Activated CD8-positive, alpha-beta T cell treated with anti-CD3 and anti-CD28 coated beads for 36 hours (primary cell): ENCODE measurements at places on chromosomes 4 and X. TPM values are rescaled to one million over a fixed set of nuclear protein-coding genes. Genes with fewer than 3 reads are reported as not detected.

DNA sequence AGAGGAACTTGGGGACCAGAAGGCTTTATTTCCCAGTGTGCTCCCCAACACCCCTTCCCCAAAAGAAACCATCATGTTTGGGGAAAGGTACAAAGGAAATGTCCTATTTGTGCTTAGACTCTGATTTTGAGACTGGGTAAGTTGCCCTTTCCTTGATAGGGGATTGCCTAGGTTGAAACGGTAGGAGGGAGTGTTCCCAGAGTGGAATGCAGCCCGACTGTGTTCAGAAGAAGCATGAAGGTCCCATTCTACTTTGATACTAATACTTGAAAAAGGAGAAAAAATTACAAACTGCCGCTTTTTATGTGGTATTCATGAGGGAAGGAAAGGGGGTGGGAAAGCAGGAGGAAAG is 32.4 kb upstream of the TMEM131L start:
- no peak for DNase-seq
- H3K4me3 ChIP-seq, result peak overlapping the region; percentile 80
- no peaks in the 10 kb centered on the region for H3K36me3 ChIP-seq
- H3K4me1 ChIP-seq, result peaks cover 72% of the 10 kb centered on the region
- peak overlapping the region; percentile 97 for H3K27ac ChIP-seq

The GAGE12H gene
- total RNA-seq, result not detected

GRCh38 chr4:30945586-30945985 is 225.4 kb downstream of the PCDH7 start:
- no peaks in the 10 kb centered on the region for H3K27me3 ChIP-seq
- no peak overlapping the region for H3K4me3 ChIP-seq
- H3K4me1 ChIP-seq, result no peaks in the 10 kb centered on the region
- H3K36me3 ChIP-seq, result no peaks in the 10 kb centered on the region

DNA sequence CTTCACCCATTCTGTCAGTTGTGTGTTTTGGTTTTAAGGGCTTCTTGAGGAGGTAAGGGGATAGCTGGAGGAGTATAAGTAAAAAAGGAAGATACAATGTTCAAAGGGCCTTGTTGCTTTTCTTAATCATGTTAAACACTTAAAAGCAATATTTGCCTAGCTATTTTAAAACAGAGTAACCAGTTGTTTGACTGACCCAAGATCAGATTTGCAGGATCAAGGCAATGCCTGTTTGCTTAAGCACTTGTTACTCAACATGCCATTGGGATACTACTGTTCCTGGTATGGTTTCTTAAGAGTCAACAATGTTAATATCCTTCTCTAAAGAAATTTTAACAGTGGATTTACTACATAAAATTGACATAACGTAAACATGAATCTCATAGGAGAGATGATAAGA is 2.6 kb downstream of the DCLK2 start:
- H3K27ac ChIP-seq, result no peak overlapping the region
- peaks cover 41% of the 10 kb centered on the region for H3K27me3 ChIP-seq
- H3K36me3 ChIP-seq, result no peaks in the 10 kb centered on the region
- DNase-seq, result no peak
- no peak overlapping the region for H3K4me3 ChIP-seq

- no peak overlapping the region for H3K27ac ChIP-seq
- H3K4me1 ChIP-seq, result peaks cover 2% of the 10 kb centered on the region
Measured at GRCh38 chr4:176031922-176032321, 33.7 kb upstream of the WDR17 start.

DNA sequence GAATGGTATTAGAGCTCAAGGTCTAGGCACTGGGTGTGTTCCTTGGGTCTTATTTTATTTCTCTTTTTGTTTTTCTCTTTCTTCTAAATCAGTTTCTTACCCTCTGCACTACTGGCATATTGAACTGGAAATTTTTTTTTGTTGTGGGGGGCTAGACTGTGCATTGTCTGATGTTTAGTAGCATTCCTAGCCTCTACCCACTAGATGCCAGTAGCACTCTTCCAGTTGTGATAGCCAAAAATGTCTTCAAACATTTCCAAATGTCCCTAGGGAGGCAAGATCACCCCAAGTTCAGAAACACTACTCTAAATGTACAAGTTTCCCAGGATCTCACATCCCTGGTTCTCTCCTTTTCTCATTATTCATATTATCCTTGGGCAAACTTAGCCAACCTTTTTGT is 69.8 kb upstream of the AMOT start:
- no peaks in the 10 kb centered on the region for H3K4me1 ChIP-seq
- H3K27me3 ChIP-seq, result no peaks in the 10 kb centered on the region
- H3K36me3 ChIP-seq, result no peaks in the 10 kb centered on the region

- no peak overlapping the region for H3K4me3 ChIP-seq
- DNase-seq, result no peak
- H3K4me1 ChIP-seq, result no peaks in the 10 kb centered on the region
- no peaks in the 10 kb centered on the region for H3K36me3 ChIP-seq
Measured at GRCh38 chr4:75997081-75997480, 6.3 kb upstream of the SDAD1 start.

DNA sequence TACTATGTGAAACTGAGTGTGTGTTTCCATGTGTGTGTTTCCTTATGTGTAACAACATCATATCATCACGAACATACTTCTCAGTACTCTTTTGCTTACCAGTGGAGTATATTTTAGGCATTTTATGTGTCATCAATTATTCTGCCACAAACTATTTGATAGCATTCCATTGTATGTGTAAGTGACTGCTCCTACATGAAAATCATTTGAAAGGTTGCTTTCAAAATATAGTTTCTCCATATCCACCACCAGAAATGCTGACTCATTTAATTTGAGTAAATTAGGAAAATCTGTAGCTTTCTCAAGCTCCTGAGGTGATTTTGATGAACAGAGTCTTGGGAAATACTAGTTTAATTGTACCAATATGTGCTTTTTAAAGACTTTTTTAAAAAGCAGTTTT is 376.2 kb downstream of the PCDH18 start:
- H3K27me3 ChIP-seq, result no peaks in the 10 kb centered on the region
- DNase-seq, result no peak
- no peak overlapping the region for H3K4me3 ChIP-seq
- no peaks in the 10 kb centered on the region for H3K4me1 ChIP-seq
- no peak overlapping the region for H3K27ac ChIP-seq

- H3K4me3 ChIP-seq, result no peak overlapping the region
- H3K36me3 ChIP-seq, result no peaks in the 10 kb centered on the region
- H3K27ac ChIP-seq, result no peak overlapping the region
- H3K4me1 ChIP-seq, result peaks cover 3% of the 10 kb centered on the region
Measured at GRCh38 chr4:3283916-3284315, 8.9 kb upstream of the RGS12 start.

The ZFX gene
- 40.4 TPM for total RNA-seq

GRCh38 chr4:185108185-185108584 is 34.9 kb upstream of the SLC25A4 start:
- H3K27me3 ChIP-seq, result peaks cover 4% of the 10 kb centered on the region
- H3K4me1 ChIP-seq, result no peaks in the 10 kb centered on the region
- no peaks in the 10 kb centered on the region for H3K36me3 ChIP-seq
- DNase-seq, result no peak
